ENCODE measurements at places on chromosomes 12 and 14. TPM values are rescaled to one million over a fixed set of nuclear protein-coding genes. Genes with fewer than 3 reads are reported as not detected.

KRT77 gene
- total RNA-seq = not detected

DNA sequence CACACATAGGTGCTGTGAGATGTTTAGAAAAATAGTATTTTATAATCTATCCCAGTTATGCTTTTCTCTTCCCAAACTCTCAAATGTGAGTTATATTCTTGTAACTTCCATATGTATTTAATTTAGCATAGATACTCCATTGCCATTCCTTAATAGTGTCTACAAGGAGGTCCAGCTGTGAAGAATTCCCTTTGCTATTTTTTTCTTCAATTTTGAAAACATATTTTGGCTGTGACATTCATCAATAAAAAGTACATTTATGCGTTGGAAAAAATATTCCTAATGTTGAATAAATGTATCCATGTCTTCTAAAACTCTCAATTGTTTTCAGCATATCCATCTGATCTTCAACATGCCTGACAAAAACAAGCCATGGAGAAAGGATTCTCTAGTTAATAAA is 1402.0 kb upstream of the SEL1L start:
- no peak for DNase-seq

DNA sequence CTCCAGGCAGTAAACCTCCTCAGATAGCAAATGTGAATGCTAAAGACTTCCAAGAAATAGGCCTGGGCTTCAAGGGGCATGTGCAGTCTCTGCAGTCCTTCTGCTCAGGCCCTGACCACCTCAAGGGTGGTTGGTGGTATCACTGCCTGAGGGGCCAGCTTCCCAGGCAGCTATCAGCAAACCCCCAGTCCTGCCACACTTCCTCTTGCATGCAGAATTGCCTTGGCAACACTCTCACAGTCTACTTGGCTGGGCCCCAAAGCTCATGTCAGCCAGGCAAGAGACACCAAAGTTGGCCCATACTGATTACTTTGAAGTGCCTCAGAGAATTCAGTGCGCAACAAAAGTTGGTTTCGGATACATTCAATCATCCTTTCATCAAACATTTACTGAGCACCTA is 3.5 kb upstream of the ASB8 start:
- no peak for DNase-seq

GRCh38 chr14:51865953-51866747 is 5.7 kb downstream of the GNG2 start:
- no peak for DNase-seq

DNA sequence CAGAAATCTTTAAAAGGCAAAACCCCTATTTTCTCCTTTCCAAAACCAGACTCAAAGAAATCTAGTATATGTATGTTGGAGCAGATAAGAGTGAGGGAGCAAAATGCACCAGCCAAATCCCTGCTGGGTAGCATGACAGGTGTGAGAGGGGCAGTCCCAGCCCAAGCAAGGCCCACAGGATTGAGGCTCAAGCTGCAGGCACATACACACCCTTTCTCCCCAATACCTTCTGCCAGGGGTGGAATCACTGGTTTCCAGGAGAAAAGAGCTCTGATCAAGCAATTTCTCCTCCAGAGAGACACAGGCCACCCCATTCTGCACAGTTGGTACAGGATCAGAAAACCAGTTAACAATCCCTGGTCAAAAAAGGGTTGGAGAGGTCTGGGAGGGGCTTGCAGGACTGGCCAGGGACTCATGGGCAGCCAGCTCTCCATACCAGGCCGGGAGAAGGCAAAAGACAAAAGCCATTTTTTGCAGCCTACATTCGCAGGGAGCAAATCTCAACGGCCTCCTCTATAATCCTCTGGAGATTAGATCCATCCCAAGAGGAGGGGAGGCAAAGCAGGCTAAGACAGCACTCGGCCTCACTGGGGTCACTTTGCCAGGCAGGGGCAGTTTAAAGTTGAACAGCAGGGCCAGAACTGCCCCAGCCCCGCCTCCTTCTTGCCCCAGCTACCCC is 2.1 kb downstream of the KMT2D start:
- no peak for DNase-seq

DNA sequence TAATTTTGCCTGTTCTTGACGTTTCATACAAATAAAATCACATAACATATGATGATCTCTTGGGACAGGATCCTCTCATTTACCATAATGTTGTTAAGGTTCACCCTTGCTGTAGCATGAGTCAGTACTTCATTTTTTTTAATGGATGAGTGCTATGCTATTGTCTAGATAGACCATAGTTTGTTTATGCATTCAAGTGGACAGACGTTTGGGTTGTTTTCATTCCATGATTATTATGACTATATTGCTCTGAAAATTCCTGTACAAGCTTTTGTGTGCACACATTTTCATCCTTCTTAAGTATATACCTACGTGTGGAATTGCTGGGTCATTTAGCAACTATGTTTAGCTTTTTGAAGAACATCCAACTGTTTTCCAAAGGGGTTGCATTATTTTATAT is 325.6 kb upstream of the TMEM132C start:
- no peak for DNase-seq

DNA sequence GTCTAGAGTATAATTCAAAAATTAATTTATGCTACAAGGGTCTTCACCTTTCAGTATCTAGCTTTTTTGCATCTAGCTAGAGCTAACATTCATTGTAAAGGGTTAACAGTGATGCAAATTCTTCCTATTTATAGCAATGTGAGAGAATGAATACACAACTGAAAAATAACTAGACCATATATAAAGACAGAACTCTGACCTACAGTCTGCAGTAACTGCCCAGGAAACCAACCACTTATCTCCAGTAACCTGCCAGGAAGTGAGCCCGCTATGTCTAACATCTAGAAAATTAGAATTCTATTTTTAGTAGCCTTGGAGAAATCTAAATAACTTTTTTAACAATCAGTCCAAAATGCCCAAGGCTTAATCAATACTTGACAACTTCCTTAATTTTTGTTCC is 1021.9 kb downstream of the LRFN5 start:
- DNase-seq = no peak

All from lower lobe of right lung (tissue), 2 donors.